Fibroblast of the aortic adventitia (primary cell): ENCODE measurements at places on chromosomes 5 and 9. TPM values are rescaled to one million over a fixed set of nuclear protein-coding genes. Genes with fewer than 3 reads are reported as not detected.

GRCh38 chr9:125609744-125610143, 97.3 kb downstream of the MAPKAP1 start:
- DNase-seq = no peak

GRCh38 chr5:111432883-111433536, 79.3 kb downstream of the STARD4 start:
- DNase-seq = peak; percentile 7

DNA sequence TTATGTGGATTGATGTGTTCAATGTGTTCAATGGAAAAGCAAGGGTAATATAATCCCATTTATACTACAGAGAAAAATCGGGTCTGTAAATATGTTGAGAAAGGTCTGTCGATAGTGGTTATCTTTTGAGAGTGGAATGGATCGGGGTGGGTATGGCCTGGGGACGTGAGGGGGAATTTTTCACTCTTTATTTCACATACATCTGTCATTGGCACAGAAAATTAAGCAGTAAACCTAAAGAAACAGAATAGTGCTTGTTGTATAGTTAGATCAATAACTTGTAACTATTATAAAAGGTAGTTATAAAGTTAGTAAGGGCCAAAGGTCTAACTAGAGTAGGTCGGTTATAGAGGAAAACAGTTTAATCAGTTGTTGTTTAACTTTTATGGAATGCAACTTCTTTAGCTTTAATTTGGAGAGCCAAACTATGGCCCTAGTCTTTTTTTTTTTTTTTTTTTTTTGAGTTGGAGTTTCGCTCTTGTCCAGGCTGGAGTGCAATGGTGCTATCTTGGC, 66.1 kb upstream of the ABL1 start:
- no peak for DNase-seq

Gene IFNB1
- total RNA-seq = not detected in 2 replicates

Gene TMEM174
- total RNA-seq = not detected in 2 replicates

Gene SPATA31D4
- total RNA-seq = not detected in 2 replicates

DNA sequence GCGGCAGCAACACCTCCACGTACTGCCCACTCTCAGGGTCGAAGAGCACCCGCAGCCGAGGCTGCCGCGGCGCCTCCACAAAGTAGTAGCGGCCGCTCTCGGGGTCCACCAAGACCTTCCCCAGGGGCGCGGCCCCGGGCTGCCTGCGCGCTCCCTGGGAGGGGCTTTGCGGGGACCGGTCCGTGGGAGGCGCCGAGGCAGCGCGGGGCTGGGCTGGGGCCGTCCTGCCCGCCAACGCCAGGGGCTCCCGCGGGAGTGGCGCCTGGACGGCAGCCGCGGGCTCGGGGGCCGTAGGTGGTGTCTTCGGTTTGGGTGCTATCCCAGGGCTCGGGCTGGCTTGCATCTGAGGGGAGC, 2.6 kb upstream of the MZB1 start:
- DNase-seq = no peak

GRCh38 chr5:179432547-179432946, 87.3 kb upstream of the ADAMTS2 start:
- DNase-seq = no peak

- peak; percentile 44 for DNase-seq
Measured at GRCh38 chr5:146213210-146213826, 9.9 kb downstream of the RBM27 start.

Gene UGCG
- 51.6 and 70.9 TPM in 2 replicates for total RNA-seq

- no peak for DNase-seq
Measured at GRCh38 chr5:107806705-107807104, 136.0 kb upstream of the EFNA5 start.

DNA sequence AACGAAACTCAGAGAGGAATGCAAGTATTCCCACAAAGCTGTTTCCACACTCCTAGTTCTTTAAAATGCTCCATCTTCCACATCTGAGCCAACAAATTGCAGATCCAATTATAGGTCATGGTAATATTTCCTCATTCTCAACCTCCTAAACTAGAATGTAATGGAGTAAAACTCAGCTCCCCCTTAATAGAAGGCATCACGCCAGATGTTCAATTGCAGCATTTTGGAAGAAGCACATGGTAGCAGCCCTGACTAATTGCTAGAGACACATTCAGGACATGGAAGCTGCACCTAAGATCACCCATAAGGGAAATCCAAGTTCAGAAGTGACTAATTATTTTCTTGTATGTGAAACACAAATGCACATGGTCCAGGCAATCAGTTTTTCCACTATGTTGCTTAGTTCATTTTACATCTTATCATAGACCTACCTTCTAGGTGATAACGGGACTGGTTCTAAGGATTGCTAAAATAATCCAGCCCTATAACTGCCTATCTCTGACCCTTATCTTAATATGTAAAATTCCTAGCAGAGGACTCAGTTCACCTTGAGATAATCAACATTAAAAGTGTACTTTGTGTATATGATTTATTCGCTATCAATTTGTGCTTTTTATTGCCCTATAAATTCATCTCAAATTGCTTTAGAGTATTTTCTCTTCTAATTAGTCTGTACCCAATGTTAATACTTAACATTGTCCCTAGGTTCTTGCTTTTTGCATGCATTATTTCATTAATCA, 75.1 kb downstream of the GABRB2 start:
- no peak for DNase-seq

DNA sequence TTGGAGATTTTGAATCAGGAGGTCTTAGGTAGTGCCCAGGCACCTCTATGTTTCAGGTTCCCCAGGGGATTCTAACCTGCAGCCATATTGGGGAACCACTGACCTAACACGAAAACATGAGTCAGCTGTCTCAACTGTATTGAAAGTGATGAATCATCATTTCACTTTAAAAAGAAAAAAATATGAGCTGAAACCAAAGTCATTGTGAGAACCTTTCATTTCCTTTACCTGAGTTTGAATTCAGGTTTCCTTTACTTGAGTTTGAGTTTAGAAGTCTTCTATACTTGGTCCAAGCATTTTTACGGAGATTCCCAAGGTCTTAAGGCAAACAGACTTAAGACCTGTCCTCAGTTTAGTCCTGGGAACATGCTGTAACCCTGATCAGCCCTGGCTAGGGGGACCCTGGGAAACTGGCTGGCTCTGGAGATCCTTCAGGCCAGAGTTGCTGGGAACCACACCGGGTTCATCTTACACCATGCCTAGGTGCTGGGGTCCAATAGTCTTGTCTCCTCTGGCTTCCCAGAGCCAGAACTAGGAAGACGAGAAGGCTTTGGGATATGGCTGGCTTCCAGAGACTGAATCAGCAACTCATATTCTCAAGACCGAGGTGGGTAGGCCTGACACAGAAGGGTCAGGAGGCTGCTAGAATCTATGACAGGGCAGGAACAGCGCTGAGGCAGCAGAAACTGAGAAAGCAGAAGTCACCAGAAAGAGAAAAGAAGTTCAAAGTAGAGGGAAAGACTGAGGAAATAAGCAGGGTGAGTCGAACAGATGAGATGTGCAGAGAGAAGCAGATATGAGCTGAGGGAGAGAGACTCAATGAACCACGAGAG, 16.4 kb upstream of the PDCD1LG2 start:
- peak; percentile 78 for DNase-seq

DNA sequence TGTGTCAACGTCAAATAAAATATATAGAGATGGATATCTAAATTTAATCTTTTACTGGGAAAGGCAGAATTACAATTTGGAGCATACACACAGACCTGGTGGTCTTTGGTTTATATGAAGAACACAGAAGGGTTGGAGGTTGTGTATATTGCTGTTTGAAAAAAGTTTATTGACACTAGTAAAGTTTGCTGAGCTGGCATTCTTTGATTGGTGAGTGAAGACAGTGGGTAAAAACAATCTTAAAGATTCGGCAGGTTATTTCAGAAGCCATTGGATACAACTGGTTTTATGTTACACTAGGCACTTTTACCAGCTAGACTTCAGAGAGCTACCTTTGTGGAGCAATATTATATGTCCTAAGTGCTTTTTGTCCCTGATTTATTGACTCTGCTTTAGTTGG, 27.2 kb downstream of the IZUMO3 start:
- no peak for DNase-seq

- no peak for DNase-seq
Measured at GRCh38 chr9:1580215-1580614, 434.9 kb upstream of the SMARCA2 start.

DNA sequence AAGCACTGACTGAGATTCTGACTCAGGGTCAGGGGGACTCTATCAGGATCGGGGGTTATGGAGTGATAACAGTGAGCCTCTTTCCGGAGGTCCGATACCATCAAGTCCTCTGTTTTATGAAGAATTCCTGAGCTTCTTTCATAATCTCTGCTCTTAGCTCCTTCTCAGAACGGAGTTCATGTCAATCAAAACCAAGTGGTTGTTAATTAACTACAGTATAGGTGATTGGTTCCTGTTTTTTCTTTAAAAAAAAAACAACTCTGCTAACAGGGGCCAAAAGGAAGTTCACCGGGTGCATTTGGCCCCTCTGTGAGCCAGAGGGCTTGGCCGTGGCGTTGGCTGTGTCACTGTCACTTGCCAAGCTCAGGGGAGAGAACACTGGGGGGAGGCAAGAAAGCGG, 4.0 kb downstream of the GFI1B start:
- DNase-seq = no peak

Gene ARHGAP26
- 9.0 and 15.2 TPM in 2 replicates for total RNA-seq

GRCh38 chr5:17151686-17152085, 65.7 kb upstream of the BASP1 start:
- DNase-seq = no peak

- DNase-seq = no peak
Measured at GRCh38 chr9:4016789-4017188, 283.1 kb downstream of the GLIS3 start.

Gene SLC24A2
- 0.16 TPM in 1 of 2 replicates, not detected in the other for total RNA-seq

GRCh38 chr5:32258424-32258823, 54.3 kb downstream of the MTMR12 start:
- DNase-seq = no peak

DNA sequence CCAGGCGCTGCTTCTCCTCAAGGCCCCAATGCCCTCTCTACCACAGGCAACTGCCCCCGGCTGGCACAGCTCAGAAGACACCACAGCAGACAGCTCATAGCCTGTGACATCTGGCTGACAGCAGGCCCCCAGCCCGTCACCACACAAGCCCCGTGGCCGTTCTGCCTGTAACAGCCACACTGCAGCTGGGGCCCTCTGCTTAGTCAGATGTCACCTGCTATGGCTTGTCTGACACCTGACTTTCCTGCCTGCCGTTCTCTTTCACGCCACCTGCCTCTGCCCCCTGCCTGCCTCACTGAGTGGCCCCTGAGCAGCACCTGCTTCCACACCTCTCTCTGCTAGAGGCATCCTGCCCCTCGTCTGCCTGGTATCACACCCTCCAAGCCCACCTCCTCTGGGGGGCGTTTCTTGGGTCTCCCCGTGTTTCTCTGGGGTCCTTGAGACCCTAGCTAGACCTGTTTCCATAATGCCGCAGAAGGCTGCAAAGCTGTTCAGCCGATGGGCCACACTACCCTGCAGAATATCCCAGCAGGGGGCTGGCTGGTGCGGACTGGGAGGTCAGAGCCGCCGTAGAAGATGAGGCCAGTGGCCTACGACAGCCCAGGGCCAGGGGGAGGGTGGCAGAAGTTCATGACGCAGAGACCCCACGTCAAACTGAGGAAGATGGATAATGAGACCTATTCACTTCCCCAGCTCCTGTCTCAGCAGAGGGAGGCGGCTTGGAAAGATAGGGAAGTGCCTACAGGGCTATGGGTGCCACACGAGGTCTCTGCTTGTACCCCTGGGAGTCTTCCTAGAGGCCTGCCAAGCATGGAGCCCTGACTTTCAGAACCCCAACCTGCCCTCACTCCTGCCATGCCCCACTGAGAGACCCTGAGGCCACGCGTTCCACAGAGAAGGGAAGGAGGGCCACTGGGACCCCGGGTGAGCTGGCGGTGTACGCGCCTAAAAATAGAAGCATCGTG, 95.1 kb downstream of the ZNF354C start:
- no peak for DNase-seq

Gene PIP5K1B
- not detected in 2 replicates for total RNA-seq

DNA sequence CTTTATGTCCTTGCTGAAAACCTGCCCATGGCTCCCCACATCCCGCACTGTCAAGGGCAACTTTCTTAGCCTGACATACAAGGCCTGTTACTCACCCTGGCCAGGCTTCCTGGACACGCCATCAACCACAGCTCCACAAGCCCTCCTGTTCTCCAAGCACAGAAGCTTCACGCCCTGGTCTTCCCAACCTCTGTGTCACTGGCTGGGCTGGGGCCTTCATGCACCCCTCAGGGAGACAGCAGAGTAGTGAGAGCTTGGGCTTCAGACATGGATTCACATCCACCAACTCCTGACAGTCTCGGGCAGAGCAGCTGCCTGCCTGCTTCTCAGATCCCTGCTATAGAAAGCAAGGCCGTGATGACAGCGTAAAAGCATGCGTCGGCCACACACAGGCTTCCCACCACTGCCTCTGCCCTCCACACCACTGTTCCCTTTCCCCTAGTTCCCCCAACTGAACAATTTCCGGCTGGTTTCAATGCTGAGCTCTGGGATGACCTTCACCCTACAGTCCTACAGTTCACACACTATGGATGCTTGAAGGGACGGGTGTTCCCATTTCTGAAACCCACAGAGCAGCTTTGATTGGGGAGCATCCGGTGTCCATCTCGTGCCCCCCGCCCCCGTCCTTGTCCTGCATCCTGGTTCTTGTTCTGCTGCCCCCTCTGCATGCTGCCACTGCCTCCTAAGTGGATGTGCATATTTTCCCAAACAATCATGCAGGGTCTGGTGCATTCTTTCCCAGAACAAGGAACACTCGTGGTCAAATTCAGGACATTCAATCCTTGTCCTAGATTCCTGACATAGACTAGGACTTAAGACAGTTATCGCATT, 33.4 kb upstream of the ADAMTS2 start:
- no peak for DNase-seq

DNA sequence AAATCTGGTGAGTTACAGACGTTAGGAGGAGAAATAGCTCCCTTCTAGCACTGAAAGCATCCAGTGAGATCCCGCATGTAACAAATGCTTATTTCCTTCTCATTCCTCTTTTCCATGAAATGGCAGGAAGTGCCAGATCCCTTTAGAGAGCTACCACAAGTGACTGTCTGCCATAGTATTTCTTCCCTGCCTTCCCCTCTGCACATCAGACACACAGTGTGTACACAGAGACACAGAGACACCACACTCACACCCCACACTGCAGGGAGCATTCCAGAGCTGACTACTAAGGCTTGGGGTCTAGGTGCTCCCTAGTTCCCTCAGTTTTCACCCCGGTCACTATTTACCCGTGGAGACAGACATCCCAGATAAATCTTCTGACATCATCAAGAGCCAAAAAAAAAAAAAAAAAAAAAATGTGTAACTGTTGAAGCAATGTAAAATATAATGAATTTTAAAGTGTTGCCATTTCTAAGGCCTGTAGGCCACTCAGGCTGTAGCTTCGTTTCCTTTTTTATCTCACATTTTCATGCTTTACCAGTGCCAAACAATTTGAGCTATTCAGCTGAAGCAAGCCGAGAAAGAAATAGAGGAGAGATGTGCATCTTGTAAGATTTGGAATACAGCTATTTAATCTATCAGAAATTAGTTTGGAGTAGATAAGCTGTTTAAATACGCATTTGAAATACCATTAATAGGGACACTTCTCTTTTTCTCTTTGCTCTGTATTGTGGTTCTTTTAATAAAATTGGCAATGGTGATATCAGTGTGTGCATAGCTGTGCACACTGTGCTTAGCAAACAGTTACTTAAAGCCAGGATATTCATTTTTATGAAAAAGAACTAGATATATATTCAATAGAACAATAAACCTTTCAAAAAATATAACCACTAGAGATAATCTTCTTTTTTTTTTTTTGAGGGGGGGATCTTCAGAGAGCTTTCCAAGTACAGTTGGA, 405.5 kb downstream of the PDE4D start:
- DNase-seq = no peak
